ENCODE measurements at places on chromosomes 16 and 17. TPM values are rescaled to one million over a fixed set of nuclear protein-coding genes. Genes with fewer than 3 reads are reported as not detected.

Gene DUS1L
- total RNA-seq, result 61.1 TPM

Gene GPRC5B
- total RNA-seq, result 41.1 TPM

- DNase-seq, result no peak
These were observed 116.6 kb downstream of the ZNF18 start for GRCh38 chr17:11880714-11881113.

DNA sequence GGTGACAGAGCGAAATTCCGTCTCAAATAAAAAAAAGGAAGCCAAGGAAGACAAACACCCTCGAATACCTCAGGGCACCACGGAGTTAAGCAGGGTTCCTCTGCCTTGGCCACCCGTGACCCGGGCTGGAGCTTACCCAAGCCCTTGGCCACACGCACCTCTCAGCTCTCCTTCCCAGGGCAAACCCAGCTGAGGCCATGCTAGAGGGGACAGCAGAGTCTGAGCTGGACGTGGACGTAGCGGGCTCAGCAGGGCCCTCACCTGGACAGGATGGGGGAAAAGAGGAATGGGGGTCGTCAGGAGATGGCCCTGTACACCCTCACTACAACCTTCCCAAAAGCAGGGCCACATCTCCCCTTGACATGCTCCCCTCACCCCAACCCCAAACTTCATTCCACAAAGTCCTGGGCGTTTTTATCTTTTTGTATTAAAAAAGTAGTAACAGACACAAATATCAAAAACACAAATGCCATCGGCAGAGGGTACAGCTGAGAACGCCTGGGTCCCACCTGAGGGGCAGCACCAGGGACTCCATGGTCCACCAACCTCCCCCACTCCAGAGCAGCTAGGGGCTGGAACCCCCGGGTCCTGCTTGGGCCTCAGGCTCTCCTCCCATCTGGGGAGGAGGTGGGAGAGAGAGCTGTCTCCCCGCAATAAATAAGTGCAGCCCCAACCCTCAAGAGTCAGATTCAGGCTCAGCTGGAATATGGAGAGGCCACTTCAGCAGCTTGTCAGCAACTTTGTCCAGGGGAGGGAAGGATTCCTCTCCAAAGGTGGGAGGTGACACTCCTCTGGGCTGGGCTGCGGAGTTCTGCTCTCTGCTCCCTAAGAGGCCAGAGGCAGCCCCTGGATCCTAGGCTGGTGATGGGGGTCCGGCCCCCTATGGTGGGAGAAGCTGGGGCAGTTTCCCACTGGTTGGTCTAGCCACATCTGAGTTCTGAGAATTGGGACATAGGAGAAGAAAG is 11.9 kb downstream of the PER1 start:
- DNase-seq, result peak; percentile 48

GRCh38 chr17:41522301-41523224 is 3.9 kb upstream of the KRT15 start:
- DNase-seq, result no peak

- no peak for DNase-seq
These were observed 111.4 kb upstream of the CDC42EP4 start for GRCh38 chr17:73423159-73423715.
